Activated T-cell treated with anti-CD3 and anti-CD28 coated beads, Interleukin-2, amount 50 U/mL, for 48 hours (primary cell): ENCODE measurements at places on chromosomes 6 and 20.

DNA sequence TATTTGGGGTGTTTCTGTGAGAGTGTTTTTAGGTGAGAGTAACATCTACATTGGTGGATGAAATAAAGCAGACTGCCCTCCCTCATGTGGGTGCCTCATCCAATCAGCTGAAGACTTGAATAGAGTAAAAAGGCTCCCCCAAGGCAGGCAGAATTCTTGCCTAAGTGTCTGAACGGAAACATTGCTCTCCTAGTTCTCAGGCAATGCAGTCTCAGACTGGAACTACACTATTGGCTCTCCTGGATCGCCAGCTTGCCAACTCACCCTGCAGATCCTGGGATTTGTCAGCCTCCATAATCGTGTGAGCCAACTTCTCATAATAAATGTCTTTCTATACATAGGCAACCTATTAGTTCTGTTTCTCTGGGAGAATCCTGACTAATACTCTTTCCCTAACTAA is 5.5 kb upstream of the TMEM170B start:
- DNase-seq: no peak

- no peak for DNase-seq
Observed at GRCh38 chr6:37554480-37554819, 54.8 kb upstream of the CCDC167 start.

GRCh38 chr6:20438462-20439070 is 36.9 kb downstream of the E2F3 start:
- DNase-seq: no peak

- DNase-seq: no peak
Observed at GRCh38 chr6:153074761-153075160, 56.3 kb downstream of the RGS17 start.
